ENCODE measurements at places on chromosomes 1 and 21.

DNA sequence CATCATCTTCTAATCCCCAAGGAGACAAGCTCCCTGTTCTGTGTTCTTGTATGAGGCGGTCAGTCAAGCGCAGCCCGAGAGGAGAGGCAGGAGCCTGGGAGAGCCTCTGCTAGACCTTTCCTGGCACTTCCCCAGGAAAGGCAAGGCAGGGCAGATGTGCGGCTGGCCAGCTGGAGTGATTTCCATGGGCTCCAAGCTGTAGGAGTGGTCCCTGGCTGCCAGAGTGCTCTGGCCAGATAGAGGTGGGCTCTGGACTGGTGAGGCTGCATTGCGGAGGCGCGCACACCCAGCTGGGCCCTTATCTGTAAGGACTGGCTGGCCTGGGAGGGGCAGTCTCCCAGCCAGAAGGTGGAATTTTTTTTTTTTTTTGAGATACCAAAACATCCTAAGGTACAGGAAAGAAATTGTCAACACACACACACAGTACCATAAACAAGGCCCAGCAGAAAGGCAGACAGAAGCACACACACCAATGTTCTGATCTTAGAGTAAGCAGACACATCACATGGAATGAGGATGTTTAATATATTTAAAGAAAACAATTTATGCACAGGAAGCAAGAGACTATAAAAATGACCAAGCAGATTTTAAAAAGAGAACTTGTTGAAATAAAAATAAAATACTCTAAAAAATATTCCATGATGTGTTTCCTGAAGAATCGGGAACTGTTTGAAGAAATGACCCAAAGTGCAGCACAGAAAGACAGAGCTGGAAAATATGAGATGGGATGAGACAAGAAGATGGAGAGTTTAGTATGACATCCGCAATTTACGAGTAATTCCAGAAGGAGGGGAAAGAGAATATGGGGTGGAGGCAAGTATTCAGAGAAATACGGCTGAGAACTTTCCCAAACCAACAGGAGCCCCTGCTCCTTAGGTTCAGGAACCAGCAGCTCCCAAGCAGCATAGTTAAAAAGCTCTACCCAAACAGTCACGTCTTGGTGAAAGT, 13.4 kb downstream of the IBA57 start:
- DNase-seq, result no peak

DNA sequence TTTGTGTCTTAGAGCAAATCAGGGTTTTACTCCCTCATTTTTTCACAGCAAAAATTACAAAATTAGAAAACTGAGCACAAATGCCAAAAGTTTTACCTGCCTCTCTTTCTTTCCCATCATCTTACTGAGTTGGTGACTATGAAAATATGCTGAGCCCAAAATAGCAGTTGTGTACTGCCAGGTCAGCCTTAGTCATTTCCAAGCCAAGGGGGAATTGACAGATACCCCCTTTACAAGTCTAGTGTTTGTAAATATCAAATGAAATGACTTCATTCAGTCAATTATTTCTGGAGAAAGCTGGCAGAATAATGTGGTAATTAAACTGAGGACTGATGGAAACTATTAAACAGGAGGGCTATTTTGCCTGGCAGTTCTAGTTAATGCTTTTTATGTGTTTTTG, 11.4 kb upstream of the GORAB start:
- DNase-seq, result no peak

- DNase-seq, result no peak
Measured at GRCh38 chr1:77065693-77066342, 153.4 kb downstream of the PIGK start.

DNA sequence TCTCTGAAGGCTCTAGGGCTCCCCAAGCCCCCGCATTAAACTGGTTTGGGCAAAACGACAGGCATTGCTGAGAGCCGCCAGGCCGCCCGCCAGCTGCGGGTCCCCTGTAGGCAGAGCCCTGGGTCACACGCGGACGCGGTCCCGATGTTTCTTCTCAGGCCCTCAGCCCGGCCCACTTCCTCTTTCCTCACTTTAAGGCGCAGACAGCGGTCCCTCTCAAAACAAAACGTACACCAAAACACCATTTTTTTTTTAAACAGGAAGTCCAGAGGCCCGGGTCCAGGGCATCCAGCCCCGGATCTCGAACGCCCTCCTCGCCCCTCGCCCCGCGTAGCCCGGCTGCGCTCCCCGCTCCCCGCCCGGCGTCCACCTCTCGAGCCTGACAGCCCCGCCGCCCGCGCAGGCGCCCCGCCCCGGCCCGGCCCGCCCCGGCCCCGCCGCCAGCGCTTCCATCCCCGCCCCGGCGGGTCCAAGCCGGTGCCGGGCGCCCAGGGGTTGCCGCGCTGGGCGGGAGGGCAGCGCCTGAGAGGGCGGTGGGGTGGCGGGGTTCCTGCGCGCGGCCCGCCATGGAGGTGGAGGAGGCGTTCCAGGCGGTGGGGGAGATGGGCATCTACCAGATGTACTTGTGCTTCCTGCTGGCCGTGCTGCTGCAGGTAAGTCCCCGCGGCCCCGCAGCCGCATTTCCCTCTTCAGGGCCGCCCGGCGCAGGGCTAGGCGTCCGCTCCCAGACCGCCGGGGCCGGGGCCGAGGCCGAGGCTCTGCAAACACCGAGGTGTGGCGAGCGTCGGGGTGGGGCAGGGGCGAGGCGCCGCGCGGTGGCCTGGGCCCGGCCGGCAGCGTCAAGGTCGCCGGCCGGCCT, at the start of gene SLC22A15:
Gene SLC22A15, plus strand, starts transcription at position 452 of the 859 bp plus-strand sequence. Its CDS starts 115 bp downstream, at position 567.
- DNase-seq, result peak; percentile 77

DNA sequence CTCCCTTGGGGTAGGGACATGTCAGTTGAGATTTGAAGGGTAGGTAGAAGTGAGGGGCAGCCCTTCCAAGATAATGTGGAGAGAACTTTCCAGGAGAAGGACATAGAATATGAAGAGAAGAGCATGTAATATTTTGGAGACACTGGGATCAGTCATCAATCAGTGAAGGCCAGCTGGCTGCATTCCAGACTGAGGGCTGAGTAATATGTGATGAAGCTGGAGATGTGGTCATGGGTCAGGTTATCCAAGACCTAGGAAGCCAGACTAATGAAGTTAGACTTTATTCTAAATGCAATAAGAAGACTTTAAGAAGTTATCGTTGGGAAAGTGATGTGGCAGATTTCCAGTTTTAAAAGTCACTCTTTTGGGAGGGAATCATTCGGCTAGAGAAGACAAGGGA, 262.0 kb downstream of the HMCN1 start:
- DNase-seq, result no peak

- no peak for DNase-seq
Measured at GRCh38 chr1:153251988-153252387, 7.5 kb upstream of the LORICRIN start.
